ENCODE measurements at places on chromosomes 11 and 22. TPM values are rescaled to one million over a fixed set of nuclear protein-coding genes. Genes with fewer than 3 reads are reported as not detected.
A peak's percentile ranks its signal among the peaks of the same experiment; 100 is the strongest.

The ROBO3 gene
- 12.6 TPM for total RNA-seq

The ALDH3B1 gene
- 95.9 TPM for total RNA-seq

The RAPSN gene
- total RNA-seq: 0.64 TPM

The SOX10 gene
- not detected for total RNA-seq

The SCUBE2 gene
- 9.9 TPM for total RNA-seq

The SLC22A12 gene
- total RNA-seq: not detected

The LUZP2 gene
- total RNA-seq: 0.23 TPM

The NRGN gene
- 79.9 TPM for total RNA-seq

The SYNGR1 gene
- total RNA-seq: 14.0 TPM

The CFAP68 gene
- 20.0 TPM for total RNA-seq

The CCDC73 gene
- total RNA-seq: not detected

The OR52H1 gene
- 0.90 TPM for total RNA-seq

DNA sequence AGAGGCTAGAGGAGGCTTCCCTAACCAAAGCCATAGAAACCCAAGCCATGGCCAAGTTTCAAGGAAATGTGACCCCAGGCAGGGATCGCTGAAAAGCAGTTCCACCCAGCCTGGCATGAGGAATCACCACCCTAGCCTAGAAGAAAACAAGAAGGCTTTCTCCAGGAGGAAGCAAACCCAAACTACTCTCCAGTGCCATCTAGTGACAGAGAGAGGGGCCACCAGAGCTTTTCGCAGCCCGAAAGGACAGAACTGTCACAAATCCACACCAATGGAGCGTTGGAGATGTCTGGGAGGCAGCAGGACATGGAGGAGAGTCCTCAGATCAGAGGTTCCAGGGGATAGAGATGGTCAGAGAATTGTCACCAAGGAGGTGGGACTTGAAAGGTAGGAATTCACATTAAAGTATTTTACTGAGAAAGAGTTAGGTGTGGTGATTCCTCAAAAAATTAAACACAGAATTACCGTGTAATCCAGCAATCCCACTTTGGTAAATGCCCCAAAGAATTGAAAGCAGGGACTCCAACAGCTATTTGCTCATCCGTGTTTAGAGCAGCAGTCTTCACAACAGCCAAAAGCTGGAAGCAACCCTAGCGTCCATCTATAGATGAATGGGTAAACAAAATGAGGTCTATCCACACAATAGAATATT lies 67.3 kb upstream of the NUP50 start:
- DNase-seq: no peak

DNA sequence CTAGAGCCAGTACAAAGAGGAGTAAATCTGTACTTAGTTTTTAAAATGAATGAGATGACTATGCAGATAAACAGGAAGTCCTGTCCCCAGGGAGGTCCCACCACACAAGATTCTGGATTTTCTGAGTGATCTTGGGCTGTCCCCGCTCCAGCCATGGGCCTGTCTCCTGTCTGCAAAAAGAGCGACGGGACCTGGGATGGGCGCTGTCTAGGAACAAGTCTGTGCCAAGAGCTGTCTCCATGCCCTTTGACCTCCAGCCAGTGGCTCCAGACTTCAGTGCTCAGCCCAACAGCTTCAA lies 6.0 kb downstream of the CSNK1E start:
- DNase-seq: no peak

DNA sequence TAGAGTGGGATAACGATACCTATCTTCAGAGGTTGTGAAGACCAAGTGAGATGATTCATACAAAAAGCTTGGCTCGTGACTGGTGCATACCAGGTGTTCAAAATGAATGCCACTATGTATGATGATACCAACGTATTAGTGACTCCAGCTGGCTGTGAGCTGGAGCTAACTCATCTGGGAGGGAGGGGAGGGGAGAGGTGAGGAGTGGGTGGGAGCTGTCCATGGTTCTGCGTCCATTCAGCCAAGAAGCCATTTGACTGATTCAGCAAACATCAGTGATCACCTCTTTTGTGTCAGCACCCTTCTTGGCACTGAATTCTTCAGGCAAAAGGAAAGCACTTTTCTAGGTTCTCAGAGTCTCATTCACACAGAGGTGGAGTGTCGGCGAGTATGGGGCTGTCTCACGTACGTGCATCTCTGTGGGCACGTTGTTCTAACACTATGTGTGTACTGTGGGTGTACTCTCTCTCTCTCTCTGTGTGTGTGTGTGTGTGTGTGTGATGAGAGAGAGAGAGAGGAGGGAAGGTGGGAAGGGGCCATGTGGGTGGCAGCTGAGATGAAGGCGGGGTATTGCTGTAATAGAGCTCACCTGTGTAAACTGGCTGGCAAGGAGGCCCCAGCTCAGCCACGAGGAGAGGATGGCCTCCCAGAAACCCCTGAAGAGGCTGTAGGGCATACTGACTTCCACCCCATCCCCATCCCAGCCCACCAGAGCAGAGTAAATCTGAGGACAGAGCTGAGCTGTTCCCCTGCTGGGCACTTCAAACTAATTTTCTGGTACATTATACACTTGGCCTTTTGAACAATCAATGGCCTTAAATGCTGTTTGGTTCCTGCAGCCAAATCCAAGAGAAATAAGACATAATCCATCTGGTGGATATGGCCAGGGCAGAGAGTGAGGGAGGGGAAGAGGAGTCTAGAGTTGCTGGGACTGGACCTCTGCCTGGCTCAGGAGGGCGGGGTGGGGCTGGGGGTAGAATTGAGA lies 96.1 kb upstream of the THY1 start:
- no peak for DNase-seq

DNA sequence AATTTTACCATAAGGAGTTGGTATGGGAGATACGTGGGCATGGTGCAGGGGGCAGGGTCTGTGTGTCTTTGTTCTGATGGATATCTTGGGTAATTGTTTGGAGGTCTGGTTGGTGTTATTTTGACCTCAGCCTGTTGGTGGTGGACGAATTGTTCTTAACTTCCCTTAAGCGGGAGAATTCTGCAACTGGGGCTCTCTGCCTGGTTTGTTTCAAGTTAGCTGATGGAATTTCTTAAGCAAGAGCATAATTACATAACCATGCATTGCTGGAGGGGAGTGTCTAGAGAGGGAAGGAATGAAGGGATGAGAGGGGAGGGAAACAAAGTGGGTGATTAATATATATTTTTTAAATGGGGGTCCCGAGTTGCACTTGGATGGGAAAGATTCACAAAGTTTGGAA lies 908.5 kb upstream of the RAG2 start:
- DNase-seq: no peak

DNA sequence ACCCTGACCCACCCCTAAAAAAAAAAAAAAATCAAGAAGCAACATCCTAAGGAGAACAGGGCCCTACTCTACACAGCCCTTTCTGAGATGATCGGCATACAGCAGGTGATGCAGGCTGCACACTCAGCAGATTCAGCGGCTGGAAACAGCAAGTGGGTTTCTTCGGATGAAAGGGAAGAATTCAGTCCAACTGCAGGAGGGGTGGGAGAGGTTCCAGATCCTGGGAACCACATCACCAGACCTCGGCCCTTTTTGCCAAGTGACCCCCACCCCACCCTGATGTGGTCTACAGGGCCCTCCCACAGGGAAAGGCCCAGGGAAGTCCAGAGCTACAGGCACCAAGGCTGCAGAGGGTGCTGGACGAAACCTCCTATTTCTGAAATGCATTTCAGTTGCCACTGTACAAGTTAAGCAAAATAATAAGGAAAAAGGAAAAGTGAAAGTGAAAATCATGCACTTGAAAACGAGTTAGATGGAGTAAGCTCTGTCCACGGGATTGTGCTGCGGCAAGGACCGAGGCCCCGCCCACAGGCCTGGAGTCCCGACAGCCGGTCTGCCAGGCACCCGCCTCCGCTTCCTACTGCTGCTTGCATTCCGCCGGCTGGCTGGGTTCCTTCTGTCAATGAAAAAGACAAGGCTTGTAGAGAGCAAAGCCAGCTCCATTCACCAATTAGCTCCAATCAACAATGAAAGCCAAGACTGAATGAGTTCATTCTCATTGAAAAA lies 16.0 kb upstream of the PHLDA2 start:
- peak; percentile 97 for DNase-seq

- DNase-seq: no peak
These were observed 4.4 kb downstream of the TMPRSS6 start for GRCh38 chr22:37105154-37105553.

DNA sequence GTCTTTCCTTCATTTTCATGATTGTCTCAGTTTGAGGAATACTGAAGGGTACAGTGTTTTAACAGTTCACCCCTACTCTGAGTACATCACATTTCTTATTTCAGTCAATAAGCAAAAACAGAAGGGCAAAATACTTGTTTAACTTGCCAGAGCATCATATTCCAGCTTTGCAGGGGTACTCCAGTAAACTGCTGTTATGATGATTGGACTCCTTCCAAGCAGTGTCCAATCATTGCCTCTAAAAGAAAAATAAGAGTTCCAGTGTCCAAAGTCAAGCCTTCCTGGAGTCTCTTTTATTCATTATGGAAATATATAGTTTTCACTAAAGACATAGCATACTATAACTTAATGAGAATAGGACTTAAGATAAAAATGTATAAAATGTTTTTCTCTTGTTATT lies 105.1 kb downstream of the FANCF start:
- no peak for DNase-seq

- DNase-seq: no peak
These were observed 132.0 kb upstream of the NAV2 start for GRCh38 chr11:19580646-19581045.

- DNase-seq: no peak
These were observed 7.3 kb downstream of the DNAL4 start for GRCh38 chr22:38786631-38787030.

DNA sequence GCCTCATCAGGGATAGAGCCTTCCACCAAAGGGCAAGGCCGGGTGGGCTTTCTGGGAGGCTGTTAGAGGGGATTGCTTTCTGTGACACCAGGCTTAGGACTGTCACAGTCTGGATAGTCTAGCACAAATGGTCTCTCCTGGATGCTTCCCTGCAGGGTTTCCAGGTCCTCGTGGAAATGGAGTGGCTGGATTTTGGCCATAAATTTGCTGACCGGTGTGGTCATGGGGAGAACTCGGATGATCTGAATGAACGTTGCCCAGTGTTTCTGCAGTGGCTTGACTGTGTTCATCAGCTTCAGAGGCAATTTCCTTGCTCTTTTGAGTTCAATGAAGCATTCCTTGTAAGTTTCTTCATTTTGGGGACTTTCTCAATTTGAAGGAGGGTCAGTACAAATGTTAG lies 67.1 kb upstream of the HORMAD2 start:
- no peak for DNase-seq

- peak; percentile 47 for DNase-seq
These were observed 620.4 kb downstream of the BRD1 start for GRCh38 chr22:49207008-49208003.

DNA sequence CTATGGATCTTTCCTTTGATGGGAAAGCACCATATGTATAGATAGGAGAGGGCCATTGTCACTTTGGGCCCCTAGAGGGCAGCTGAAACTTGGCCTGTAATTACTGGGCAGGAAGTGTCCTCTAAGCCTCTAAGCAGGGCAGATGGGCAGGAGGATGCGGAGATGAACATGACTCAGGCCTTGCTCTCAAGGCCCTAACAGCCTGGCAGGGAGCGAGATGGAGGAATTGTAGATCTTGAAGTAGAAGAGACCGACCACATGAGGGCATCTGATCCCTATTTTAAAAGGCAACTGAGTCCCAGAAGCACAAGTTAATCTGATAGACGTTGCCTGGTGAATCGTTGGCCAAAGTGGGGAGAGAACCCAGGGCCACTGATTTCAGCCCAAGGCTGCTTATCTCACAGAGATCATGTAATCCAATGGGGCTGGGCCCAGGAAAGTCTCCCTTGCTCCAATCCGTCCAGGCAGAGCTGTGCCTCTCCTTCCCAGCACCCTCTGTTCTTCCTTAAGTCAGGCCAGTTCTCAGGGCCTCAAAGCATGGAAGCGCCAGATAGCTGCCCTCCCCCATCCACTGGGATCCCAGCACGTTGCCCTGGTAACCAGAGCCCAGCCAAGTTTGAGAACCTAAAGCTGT lies 2.5 kb upstream of the SEPTIN3 start:
- DNase-seq: no peak

- no peak for DNase-seq
These were observed 29.1 kb downstream of the OR52K1 start for GRCh38 chr11:4511282-4512245.

DNA sequence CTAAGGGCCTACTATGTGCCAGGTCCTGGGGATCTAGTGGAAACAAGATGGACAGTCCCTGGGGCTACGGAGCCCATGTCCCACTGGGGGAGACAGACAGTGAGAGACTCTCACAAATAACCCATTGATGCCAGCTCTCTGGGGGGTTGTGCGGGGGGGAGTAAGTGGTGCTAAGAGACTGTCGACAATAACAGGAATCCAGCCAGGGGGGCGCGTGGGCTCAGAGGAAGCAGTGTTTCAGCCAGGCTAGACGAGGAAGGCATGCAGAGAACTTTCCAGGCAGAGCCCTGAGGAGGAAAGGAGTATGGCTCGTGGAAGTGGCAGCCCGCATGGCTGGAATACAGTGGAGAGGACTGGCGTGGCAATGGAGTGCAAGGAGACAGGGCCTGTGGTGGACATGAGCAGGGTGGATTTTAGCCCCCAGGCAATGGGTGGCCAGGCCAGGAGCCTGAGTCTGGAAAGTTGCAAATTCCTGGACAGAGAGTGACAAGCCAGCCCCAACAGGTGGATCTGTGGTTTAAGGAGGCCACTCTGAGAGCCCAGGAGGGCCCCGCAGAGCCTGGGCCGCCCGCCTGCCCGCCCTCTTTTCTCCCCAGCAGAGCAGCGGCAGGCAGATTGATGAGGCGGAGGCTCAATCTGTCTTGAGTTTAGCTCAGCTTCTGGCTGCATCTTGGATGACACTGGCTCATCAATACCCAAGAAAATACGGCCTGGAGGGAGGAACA lies 40.0 kb upstream of the TCF20 start:
- no peak for DNase-seq

- DNase-seq: peak; percentile 46
These were observed 28.5 kb upstream of the PDE2A start for GRCh38 chr11:72702577-72703241.

Data from upper lobe of right lung (tissue), 1 donor.